Ovary (tissue), 10 donors: ENCODE measurements at places on chromosomes 5 and 9.

DNA sequence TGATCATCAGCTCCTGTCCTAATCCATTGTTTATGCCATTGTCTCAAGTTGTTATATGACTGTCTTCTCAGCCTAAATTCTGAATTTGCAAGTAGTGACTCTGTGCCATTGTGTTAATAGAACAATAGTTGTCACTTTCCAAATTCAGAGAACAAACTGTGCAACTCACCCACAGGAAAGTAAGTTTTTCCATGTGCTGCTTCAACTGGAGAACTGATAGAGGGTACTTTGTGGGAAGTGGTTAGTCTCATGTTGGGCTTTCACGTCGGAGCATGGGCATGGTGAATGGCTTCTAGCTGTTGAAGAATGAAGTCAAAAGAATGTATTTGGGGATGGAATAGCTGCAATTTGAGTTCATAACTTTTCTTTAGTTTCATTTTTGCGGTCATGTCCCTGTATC is 146.0 kb downstream of the CD180 start:
- no peaks in the 10 kb centered on the region for H3K36me3 ChIP-seq
- no peaks in the 10 kb centered on the region for H3K27me3 ChIP-seq
- H3K4me3 ChIP-seq = no peak overlapping the region
- H3K4me1 ChIP-seq = peaks cover 4% of the 10 kb centered on the region

- peaks cover 2% of the 10 kb centered on the region for H3K4me1 ChIP-seq
- peak overlapping the region; percentile 69 for H3K4me3 ChIP-seq
- no peak overlapping the region for H3K27ac ChIP-seq
- peak; percentile 54 for DNase-seq
- H3K27me3 ChIP-seq = no peaks in the 10 kb centered on the region
These were observed 885 bp upstream of the MLLT3 start for GRCh38 chr9:20623021-20623747.

DNA sequence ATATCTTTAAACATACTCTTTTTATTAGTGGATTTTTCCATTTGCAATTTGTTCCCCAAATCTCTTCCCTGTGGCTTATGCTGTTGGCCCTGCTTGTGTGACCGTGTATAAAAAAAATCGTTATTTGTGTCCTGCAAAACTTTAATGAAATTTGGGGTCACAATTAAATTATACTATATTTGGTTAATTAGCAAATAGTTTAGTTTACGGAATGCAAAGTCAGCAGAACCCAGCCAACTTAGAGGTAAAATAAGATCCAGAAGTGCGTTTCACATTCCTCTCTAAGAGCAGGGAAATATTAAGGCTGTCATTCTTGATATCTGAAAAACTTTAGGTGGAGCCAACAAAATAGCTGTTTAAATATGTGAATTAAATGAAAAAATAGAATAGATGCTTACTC is 2023.5 kb upstream of the WWC1 start:
- H3K4me1 ChIP-seq = no peaks in the 10 kb centered on the region
- no peak overlapping the region for H3K4me3 ChIP-seq
- H3K36me3 ChIP-seq = no peaks in the 10 kb centered on the region
- DNase-seq = no peak

DNA sequence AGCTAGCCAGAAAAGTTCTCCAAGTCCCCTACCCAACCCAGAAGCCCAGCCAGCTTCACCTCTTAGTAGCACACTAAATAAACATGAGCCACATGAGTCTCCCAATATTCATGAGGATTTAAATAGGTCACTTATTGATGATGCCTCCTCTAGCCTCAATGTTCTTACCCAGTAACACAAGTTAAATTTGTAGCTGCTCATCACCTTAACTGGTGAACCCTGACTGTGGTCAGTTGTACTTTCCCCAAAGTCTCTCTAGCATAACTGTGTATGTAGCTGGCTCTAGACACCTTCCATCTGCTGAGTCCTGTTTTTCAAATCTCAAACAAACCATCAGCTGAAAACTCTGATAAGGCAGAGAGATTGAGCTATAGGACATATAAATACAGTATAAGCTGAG is 100.3 kb upstream of the ELAVL2 start:
- no peak overlapping the region for H3K27ac ChIP-seq
- no peaks in the 10 kb centered on the region for H3K36me3 ChIP-seq
- no peaks in the 10 kb centered on the region for H3K4me1 ChIP-seq
- H3K4me3 ChIP-seq = no peak overlapping the region
- DNase-seq = no peak
- H3K27me3 ChIP-seq = no peaks in the 10 kb centered on the region
